G401 (cell line): ENCODE measurements at places on chromosomes 1 and 21. TPM values are rescaled to one million over a fixed set of nuclear protein-coding genes. Genes with fewer than 3 reads are reported as not detected.

Gene PHLDA3
- total RNA-seq = 400 and 462 TPM in 2 replicates

Gene AVPR1B
- not detected in 2 replicates for total RNA-seq

Gene ELAPOR1
- not detected in 2 replicates for total RNA-seq

Gene UQCRHL
- total RNA-seq = 6.0 and 6.8 TPM in 2 replicates

Gene INSRR
- total RNA-seq = not detected in 2 replicates

Gene DHRS3
- 9.1 and 13.5 TPM in 2 replicates for total RNA-seq

Gene FGR
- total RNA-seq = not detected in 2 replicates

Gene S100A8
- total RNA-seq = not detected in 2 replicates

Gene CA6
- total RNA-seq = not detected in 2 replicates

Gene FRRS1
- 11.9 and 14.8 TPM in 2 replicates for total RNA-seq

Gene KDM5B
- 22.2 and 31.1 TPM in 2 replicates for total RNA-seq

Gene SLC6A17
- 0.92 and 1.3 TPM in 2 replicates for total RNA-seq

Gene ASPM
- 15.7 and 30.0 TPM in 2 replicates for total RNA-seq

Gene ACBD6
- total RNA-seq = 89.5 and 98.8 TPM in 2 replicates

Gene CELA3B
- not detected in 2 replicates for total RNA-seq

Gene FMO2
- total RNA-seq = 0.14 and 0.25 TPM in 2 replicates

Gene KIAA0040
- total RNA-seq = not detected in 2 replicates

Gene PLA2G5
- not detected in 2 replicates for total RNA-seq

Gene GJC2
- total RNA-seq = 0.74 and 1.2 TPM in 2 replicates

Gene DIO1
- not detected in 2 replicates for total RNA-seq

Gene IL10
- not detected in 2 replicates for total RNA-seq

Gene LDLRAP1
- 10.8 and 30.6 TPM in 2 replicates for total RNA-seq

Gene VANGL2
- total RNA-seq = 1.0 and 3.0 TPM in 2 replicates

Gene CCDC27
- total RNA-seq = not detected in 2 replicates

Gene EBNA1BP2
- total RNA-seq = 300 and 331 TPM in 2 replicates

Gene IFNLR1
- total RNA-seq = 0.62 and 1.5 TPM in 2 replicates

Gene KIRREL1
- total RNA-seq = 29.9 and 31.1 TPM in 2 replicates

Gene S100A13
- total RNA-seq = 111 and 239 TPM in 2 replicates

Gene AJAP1
- total RNA-seq = 0.68 and 2.5 TPM in 2 replicates

Gene PLA2G2E
- not detected in 2 replicates for total RNA-seq

Gene ZBTB8B
- 0.25 and 0.58 TPM in 2 replicates for total RNA-seq

Gene ETV3L
- not detected in 2 replicates for total RNA-seq

Gene ETNK2
- total RNA-seq = 11.9 and 15.8 TPM in 2 replicates

Gene RGS2
- 27.8 and 40.3 TPM in 2 replicates for total RNA-seq

Gene SUSD4
- total RNA-seq = not detected in 2 replicates

Gene EPHA8
- not detected in 2 replicates for total RNA-seq

Gene SPRR3
- total RNA-seq = not detected in 2 replicates

Gene RYR2
- not detected in 2 replicates for total RNA-seq

Gene KCNAB2
- total RNA-seq = 0.71 and 1.8 TPM in 2 replicates

Gene TDRD5
- not detected in 2 replicates for total RNA-seq

Gene DNALI1
- total RNA-seq = not detected in 2 replicates

Gene NEGR1
- 0.03 and 0.06 TPM in 2 replicates for total RNA-seq

Gene FAM72D
- total RNA-seq = 6.9 and 12.6 TPM in 2 replicates

Gene SELP
- total RNA-seq = not detected in 2 replicates

Gene LRIF1
- total RNA-seq = 23.0 and 50.7 TPM in 2 replicates

Gene GLIS1
- 0.14 and 0.92 TPM in 2 replicates for total RNA-seq

Gene FCGR3B
- not detected in 2 replicates for total RNA-seq

Gene SELL
- 0.06 TPM in 1 of 2 replicates, not detected in the other for total RNA-seq

Gene OR2AK2
- total RNA-seq = not detected in 2 replicates
